ENCODE measurements at places on chromosomes 1 and 21.

DNA sequence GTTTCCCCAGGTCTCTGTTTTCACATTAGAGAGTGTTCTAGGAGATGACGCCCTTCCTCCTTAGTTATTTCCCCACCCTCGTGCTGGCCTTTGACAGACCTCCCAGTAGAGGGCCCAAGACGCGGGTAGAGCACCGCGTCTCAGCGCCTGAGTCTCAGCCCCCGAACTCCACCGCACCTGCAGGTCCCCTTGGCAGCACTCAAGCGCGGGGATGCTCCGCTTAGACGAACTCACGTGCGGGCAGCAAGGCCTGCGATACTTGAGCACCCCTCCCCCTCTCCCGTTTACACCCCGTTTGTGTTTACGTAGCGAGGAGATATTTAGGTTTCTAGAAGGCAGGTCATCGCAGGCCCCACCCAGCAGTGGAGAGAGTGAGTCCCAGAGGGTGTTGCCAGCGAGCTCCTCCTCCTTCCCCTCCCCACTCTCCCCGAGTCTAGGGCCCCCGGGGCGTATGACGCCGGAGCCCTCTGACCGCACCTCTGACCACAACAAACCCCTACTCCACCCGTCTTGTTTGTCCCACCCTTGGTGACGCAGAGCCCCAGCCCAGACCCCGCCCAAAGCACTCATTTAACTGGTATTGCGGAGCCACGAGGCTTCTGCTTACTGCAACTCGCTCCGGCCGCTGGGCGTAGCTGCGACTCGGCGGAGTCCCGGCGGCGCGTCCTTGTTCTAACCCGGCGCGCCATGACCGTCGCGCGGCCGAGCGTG is at the start of gene CD55:
TSS of gene CD55 (plus strand) at position 600 of the 711 bp plus-strand sequence. CDS start at position 688, 88 bp downstream.
- DNase-seq, result peak; percentile 99

- DNase-seq, result peak; percentile 22
These were observed 7.0 kb upstream of the P3R3URF start for GRCh38 chr1:46183079-46183847.

DNA sequence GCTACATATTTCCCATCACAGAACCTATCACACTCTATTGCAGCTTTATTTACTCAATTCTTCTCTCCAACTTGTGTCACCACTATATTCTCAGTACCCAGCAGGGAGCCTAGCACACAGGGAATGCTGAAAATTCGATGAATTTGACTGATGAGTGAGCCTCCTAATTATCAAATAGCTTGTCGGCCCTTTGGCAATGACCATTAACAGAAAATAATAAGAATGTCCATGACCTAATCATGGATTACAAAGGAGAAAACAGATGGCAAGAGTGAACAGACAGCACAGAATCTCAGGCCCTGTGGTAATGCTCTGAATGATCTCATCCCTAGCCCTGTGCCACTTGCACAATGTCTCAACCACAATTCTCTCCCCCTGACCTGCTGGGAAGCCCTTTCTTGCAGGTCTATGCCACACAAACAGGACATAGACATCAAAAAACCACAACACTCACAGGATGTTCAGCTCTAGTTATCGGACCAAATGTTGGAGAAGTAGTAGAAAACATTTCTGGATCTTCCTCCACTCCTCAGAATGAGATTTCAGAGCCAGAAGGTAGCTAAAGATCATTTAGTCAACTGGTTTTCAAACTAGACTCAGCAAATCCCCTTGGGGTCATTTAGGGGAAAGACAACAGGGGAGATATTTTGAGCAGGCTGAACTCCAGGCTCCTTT is 68.4 kb downstream of the LUZP1 start:
- DNase-seq, result peak; percentile 57

DNA sequence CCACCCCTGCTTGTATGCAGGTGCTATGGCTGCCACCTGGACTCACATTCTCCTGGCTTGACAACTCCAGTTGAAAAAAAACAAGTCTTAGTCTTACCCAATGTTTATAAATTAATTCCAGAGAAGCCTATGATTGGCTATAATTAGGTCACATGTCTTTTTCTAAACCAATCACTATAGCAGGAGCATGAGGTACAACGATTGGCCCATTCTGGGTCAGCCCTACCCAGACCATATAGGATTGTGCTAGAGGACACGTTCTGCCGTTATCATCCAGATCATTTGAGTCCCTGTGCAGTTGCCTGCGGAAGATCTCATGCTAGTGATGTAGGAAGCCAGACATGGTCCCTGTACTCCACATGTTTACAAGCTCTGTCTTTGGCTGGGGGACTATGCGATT is 41.9 kb upstream of the PARP1 start:
- DNase-seq, result no peak

All from activated CD4-positive, alpha-beta T cell treated with anti-CD3 and anti-CD28 coated beads for 36 hours (primary cell).